NCI-H446 (cell line): ENCODE measurements at places on chromosomes 5 and 9.
A peak's percentile ranks its signal among the peaks of the same experiment; 100 is the strongest.

DNA sequence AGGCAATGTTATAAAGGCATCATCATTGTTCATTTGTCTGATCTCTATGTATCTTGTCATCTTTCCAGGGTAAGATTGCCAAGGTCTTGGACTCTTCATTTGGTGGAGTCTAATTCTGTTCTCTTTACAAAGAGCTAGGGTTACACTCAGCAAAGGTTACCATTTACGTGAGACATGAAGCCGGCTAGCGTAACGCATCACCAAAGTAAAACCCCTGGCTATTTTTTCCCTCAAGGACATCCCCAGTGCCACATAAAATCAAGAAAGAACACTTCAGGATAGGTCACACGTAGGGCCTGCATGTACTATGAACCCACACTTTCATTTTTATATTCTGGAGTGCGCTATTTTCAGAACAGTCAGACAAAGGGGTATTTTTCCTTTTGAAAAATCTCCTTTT, 20.0 kb upstream of the MYOT start:
- DNase-seq, result no peak

- DNase-seq, result no peak
Observed at GRCh38 chr9:131420980-131421624, 27.2 kb downstream of the PRRC2B start.

- DNase-seq, result no peak
Observed at GRCh38 chr5:25160891-25161290, 516.1 kb upstream of the CDH10 start.

GRCh38 chr5:84381502-84382362, 2.9 kb downstream of the EDIL3 start:
- peak; percentile 60 for DNase-seq

GRCh38 chr9:806285-807156, 35.0 kb upstream of the DMRT1 start:
- peak; percentile 59 for DNase-seq

DNA sequence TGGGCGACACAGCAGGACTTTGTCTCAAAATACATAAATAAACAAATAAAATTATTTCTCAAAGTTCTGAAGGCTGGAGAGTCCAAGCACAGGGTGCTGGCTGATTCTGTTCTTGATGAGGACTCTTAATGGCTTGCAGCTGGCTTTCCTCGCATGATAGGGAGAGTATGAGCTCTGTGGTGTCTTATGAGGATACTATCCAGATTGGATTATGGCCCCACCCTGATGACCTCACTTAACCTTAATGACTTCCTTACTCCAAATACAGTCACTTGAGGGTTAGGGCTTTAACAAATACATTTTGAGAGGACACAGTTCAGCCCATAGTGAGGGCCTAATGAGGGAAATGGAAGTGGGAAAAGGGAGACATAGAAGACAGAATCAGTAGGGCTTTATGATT, 87.7 kb downstream of the FOCAD start:
- no peak for DNase-seq

- DNase-seq, result no peak
Observed at GRCh38 chr5:123422433-123423277, 548 bp downstream of the CEP120 start.

DNA sequence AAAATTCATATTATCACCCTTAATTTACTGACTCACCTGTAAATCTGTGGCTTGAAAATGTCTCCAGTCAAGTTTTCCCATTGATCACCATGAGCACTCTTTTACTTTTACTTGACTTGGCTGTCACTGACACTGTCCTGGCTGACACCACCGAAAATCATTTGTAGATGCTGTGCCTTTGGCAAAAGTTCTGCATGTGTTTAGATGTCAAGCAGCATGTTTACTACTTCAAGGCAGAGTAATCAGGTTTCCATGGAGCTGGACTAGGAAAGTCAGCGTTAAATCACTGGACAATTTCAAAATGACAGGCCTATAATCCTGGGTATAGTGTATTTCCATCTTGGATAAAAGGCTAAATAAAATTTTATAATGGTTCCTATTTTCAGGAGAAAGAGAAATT, 1530.6 kb upstream of the CDH6 start:
- DNase-seq, result no peak

GRCh38 chr5:76175821-76176403, 92.7 kb downstream of the SV2C start:
- no peak for DNase-seq

- DNase-seq, result no peak
Observed at GRCh38 chr5:132210944-132211343, 16.7 kb downstream of the P4HA2 start.

GRCh38 chr5:48192-48591, 43.8 kb upstream of the PLEKHG4B start:
- no peak for DNase-seq

GRCh38 chr9:109286981-109287380, 33.9 kb downstream of the EPB41L4B start:
- DNase-seq, result no peak

GRCh38 chr9:23823986-23824829, 1.8 kb downstream of the ELAVL2 start:
- peak; percentile 49 for DNase-seq

- no peak for DNase-seq
Observed at GRCh38 chr9:132645711-132646110, 24.1 kb downstream of the DDX31 start.

- DNase-seq, result no peak
Observed at GRCh38 chr5:94646758-94647157, 28.3 kb downstream of the SLF1 start.

DNA sequence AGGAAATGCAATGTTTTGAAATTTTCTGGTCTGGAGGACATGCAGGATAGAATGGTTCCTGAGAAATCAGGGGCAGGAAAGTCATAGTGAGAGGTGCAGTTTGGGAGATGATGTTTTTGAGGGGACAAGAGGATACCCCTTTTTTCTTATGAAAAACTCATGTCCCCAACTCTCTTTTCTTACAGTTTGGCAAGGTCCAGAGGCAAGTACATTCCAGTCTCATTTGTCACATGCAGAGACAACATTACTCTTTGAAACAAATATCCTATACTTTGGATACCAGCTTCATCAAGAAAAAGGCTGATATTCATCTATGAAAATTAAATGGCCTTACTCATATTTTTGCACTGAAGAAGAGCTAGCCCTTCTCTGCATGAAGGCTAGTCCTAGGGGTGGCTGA, 48.2 kb downstream of the EQTN start:
- no peak for DNase-seq

DNA sequence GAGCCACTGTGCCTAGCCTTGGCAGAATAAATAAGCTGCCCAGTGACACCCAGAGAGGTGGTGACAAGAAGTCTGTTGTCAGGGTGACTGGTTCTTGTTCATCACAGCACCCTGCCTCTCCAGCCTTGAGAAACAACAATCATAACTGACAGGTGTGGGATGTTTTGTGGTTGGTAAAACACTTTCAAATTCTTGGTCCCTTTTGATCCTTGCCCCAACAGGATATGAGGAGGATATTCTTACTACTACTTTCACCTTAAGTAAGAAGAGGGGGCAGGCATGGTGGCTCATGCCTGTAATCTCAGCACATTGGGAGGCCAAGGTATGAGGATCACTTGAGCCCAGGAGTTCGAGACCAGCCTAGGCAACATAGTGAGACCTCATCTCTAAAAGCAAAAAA, 14.2 kb upstream of the FRRS1L start:
- no peak for DNase-seq

DNA sequence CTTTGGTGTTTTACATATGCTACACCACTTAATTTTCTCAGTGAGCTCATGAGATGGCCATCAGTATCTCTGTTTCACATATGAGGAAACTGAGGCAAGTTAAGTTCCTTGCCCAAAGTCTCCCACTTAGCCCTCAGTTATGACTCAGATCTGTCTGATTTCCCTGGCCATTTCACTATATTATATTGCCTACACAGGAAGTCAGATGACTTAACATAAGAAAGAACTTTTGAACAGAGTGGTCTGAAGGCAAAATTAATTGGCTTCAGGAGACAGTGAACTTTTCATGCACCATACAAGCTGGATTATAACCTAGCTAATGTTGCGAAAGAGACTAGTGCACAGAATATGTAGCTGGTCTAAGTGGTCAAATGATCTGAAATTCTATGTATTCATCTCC, 221.6 kb downstream of the NFIB start:
- DNase-seq, result no peak

DNA sequence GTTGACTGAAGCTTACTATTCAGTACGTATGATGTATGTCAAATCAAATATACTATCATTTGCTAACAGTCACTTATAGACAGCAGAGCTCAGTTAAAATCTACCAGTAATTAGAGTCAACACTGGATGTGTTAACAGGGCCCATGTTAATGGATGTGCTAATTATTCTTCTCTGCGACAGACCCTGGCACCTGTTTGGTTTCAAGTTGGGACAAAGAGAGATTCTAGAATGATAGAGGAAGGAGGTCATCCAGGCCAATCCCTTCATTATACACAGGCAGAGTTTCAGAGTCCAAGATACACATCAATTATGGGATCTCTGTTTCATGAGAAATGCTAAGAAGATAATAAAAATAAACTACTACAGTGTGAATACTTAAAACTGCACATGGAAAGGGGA, 615.0 kb downstream of the ZNF608 start:
- no peak for DNase-seq

DNA sequence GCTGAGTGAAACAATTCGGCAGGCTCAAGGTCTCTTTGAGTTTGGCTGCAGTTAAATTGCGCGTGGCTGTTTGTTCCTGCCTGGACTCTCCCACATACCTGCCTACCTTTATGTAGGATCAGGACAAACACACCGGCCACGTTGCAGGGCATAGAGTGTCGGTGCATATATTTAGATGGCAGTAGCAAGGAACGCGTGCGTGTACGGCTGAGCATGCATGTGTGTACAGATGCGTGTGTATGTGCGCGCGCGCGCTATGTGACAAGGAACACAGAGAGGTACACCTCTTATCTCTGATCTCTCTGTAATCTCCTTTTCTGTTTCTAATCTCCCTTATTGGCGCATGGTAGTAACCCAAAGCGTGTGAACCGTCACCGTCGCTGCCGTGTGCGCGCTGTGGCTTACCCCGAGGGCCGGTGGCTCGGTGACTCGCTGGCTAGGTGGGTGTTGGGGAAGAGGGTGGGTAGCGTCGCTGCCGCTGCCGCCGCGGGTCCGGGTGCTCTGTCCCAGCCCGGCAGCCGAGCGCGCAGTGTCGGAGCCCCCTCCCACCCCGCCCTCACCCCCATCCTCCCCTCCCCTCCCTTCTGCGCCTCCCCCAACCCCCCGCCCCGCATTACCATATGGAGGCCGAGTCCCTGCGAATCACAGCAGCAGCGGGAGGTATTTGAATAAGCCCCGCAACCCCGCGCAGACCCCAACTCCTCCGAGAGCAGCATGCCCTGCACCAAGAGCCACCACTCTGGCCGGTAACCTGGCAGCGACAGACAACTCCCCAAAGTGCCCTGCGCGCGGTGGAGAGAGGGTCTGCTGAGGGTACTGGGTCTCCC, 204.8 kb downstream of the MEF2C start:
- peak; percentile 27 for DNase-seq

- peak; percentile 86 for DNase-seq
Observed at GRCh38 chr5:11520241-11520930, 383.9 kb downstream of the CTNND2 start.

- DNase-seq, result no peak
Observed at GRCh38 chr9:124693403-124693802, 77.7 kb downstream of the NR6A1 start.

DNA sequence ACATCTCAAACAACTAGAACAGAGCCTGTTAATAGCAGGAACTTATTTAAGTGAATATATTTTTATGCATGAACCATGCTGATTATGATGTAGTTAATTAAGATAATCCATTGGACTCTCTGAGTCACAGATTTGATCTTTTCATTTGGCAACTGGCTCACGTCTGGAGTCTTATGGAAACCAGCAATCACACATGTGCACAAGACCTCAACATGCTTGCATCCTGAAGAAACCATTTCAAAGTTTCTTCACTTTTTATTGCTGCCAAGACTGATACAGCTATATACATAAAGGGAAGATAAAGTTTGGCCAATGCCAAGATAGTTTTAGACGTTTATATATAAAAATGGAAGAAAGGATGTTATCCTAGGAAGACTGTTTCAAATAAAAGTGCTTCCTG, 13.3 kb upstream of the C9 start:
- no peak for DNase-seq

DNA sequence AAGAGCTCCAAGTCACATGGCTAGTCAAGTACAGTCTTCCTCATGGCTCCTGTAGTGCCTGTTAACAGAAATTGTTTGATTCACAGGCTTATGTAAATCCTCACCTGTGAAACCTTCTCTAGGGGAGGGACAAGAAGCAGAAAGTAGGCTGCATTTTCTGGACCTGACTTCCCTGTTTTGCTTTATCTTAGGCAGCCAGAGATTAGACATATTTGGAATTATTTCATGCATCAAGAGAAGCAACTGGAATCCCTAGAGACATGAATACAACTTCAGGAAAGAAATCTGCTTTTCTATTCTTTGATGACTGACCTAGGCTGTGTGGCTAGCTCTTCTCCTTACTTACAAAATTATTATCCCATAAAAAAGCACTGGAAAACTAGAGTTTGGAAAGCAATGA, 52.3 kb downstream of the CAST start:
- DNase-seq, result no peak

DNA sequence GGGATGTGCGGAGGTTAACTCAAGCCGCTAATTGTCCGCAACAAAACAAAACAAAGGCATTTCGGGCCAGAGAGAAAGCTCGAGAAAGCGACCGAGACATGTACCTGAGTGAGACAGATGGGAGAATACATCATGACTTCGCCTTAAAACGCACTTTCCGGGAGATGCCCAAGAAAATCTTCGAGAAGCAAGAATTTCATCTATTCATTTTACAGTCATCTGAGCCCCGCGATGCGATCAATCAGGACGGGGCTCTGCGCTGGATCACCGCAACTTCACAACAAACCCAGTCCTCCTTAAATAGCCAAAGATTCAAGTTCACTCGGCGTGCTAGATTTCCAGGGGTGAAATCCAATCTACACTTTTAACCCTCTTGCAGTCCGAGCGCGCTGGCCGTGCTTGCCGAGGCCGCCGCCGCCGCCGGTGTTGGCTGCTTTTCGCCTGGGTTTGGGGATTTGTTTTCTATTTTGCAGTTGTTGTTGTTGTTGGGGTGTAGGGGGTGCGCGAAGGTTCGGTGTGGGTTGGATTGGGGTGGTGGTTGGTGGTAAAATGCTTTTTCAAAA, 482 bp downstream of the NFIB start:
- DNase-seq, result no peak

DNA sequence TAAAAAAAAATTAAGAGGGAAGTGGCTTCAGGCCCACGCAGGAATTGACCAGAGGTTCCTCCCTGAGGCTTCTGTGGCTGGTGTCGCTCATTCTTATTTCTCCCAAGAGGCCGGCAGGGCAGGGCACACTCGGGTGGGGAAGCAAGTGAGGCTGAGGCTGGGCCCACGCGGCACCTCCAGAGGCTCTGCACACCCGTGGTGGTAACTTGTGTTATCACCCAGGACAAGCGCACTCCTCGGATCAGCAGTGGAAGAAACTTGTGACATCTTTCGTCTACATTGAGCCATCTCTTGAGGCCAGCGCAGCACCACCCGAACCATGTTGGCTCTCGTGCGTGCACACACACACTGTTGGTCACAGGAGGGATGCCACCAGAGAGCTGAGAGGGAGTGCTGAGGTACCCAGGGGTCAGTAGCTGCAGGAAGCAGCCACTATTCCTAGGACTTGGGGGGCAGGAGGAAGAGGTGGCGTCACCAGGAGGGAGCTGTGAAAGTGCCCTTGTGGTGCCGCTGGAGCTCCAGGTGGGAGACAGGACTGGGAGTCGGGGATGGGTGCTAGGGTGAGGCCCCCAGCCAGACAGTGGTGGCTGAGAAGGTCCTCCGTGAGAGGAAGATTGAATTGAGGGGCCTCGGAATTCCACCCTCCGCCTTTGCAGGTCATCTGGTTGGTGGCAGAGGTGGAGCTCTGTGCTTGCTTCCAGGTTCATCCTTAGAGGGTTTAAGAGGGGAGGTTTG, 6.4 kb downstream of the NDUFS6 start:
- DNase-seq, result no peak
